Stimulated activated CD4-positive, alpha-beta T cell treated with anti-CD3 and anti-CD28 coated beads, Interleukin-1b, Interleukin-23, amount 100 ng/mL, for 4 hours (primary cell): ENCODE measurements at places on chromosomes 1 and 21.

DNA sequence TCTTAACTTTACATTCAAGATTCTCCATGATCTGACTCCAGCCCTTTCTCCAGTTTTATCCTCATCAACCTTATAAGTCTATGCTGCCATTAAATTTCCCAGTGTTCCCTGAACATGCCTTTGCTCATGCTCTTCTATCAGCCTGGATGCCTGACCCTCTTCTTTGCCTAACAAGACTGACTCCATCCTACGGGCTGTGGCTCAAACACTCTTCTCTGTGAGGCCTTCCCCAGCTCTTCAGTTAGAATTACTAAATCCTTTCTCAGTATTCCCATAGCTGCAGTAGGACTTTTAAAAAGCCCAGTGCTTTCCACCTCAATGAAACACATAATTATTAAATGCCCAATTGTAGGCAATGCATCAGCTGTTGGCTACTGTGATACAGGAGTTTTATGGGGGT lies 76.5 kb upstream of the GNG12 start:
- DNase-seq = no peak

GRCh38 chr1:166379447-166379846 lies 212.6 kb upstream of the FAM78B start:
- no peak for DNase-seq

GRCh38 chr1:248860007-248860406 lies 1.1 kb upstream of the ZNF692 start:
- DNase-seq = no peak

DNA sequence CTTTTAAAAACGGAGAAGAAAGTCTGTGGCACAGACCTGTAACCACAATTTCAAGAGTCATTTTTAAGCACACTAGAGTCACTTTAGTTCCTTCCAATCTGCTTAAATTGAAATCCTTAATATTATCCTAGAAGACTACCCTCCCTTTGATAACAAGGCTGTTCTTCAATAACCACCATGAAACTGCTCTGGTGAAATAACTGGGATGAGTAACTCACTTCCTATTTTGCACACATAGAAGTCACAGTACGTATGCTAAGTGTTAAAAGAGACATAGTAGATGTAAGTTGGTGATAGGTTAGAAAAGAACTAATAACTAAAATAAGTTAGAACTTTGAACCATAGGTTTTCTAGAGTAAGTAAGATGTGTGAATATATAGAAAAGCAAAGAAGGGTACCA lies 107.8 kb downstream of the NME7 start:
- no peak for DNase-seq

DNA sequence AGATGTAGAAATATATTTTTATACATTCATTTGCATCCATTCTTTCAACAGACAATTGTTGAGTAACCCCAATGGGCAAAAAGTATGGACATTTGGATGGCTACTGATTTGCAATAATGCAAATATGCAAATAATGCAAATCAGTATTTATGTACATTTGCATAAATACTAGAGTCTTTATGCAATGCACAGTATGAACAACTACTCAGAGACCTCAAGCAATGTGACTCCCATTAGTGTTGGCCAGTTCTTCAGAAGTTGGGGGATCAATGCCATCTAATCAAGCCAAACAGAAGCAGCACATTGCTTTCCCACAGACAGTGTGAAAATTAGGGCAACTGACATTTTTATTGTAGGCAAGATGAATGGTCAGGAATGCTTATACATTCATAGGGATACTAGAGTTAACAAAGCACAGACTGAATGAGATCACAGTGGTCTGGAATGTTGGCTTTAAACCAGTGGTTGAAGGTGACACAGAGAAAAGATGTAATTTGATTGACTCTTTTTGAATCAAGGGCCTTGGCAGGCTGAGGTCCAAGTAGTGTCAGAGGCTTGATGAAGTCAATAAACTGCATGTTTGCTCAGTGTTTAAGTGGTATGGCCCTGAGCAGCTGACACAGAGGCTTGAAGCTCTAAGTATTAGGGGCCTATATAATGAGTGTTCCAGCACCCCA lies 256.6 kb downstream of the CTH start:
- no peak for DNase-seq

GRCh38 chr1:205766038-205766437 lies 9.2 kb downstream of the RAB29 start:
- no peak for DNase-seq

DNA sequence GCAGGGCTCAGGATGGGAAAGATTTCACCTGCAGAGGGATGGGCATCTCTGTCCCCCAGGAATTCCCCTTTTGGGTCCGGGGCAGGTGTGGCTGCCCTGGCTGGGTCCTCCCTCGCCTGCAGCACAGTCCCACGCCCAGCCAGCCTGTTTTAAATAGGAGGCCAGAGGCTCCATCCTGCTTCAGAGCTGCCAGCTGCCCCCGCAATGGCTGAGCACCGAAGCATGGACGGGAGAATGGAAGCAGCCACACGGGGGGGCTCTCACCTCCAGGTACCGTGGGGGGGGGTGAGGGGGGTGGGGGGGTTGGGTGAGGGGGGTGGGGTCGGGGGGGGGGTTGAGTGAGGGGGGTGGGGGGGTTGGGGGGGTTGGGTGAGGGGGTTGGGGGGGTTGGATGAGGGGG lies 3.6 kb downstream of the SCNN1D start:
- no peak for DNase-seq

DNA sequence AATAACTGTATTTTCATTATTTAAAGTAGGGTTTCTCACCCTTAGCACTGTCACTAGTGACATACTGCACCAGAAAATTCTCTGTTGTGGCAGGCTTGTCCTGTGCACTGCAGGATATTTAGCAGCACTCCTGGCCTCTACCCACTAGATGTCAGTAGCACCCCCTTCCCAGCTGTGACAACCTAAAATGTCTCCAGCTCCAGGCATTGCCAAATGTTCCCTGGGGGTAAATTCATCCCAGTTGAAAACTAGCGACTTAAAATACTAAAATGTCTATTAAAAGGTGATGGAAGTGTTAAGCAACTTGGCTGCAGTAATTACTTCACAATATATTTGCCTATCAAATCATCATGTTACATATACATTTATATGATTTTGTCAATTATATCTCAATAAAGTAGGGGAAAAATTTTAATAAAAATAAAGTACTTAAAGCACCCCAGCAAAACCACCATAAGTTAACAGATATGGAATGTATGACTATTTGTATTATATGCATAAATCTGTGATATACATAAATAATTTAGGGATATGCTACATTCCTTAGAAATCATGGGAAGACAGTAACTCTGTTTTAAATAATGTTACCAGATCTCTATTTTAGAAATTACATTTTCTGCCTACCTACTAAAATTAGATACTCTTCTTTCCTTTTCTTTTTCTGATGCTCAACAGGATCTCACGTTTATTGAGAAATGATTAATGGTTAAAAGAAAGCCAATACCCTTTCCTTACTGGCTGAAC lies 74.6 kb downstream of the ARID4B start:
- DNase-seq = peak; percentile 50

DNA sequence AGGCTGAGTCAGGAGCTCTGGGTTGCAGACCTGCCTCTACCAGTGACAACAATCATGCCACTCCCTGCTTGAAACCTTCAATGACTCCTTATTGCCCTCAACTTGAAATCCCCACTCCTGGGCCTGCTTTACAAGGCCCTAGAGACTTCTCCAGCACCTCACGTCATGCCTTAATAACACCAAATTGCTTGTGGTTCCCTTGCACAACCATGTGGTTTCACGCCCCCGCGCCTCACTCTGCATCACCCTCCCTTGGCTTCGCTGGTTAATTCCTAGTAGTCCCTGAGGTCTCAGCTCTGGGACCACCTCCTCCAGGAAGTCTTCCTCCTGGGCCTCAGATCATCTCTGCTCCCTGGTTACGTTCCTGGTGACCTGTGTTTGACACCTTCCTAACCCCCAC lies 33.0 kb downstream of the EPHA2 start:
- peak; percentile 5 for DNase-seq

GRCh38 chr1:185033686-185034085 lies 11.7 kb upstream of the RNF2 start:
- no peak for DNase-seq

GRCh38 chr1:87336623-87337067 lies 8.0 kb downstream of the LMO4 start:
- no peak for DNase-seq

DNA sequence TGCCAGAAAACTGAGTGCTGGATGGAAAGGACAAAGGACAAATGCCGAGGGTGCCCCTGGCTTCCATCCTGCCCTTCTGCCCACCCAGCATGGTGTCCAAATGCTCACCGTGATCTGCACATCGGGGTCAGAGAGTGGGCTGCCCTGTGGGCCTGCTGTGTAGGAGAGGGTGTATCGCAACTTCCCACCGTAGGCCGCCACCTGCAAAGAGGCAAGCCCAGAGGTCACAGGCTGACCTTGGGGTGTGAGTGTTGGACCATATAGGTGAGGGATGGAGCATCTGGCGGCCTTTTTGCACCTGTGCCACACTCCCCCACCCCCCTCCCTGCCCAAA lies 53.5 kb downstream of the LDLRAD2 start:
- DNase-seq = no peak

DNA sequence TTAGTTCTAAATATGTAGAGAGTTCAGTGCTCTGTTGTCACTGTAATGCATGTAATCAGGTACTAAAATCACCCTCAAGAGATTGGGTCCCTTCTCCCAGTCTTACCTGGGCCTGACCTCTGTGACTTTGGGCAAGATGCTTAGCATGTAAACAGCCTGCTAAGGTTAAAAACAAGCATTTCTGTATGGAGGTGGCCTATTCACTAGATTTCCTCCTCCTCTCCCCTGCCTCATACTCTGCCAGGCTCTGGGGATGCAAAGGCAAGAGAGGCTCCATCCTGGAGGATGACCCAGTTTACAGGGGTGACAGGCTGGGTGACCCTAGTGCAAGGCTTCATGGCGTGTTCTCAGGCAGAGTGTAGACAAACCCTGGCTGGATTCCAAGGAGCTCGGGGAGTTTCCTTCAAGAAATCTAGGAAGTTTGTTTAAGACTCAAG lies 28.8 kb downstream of the VANGL2 start:
- no peak for DNase-seq

GRCh38 chr21:33308586-33309490 lies 15.9 kb upstream of the IFNAR1 start:
- DNase-seq = no peak

GRCh38 chr21:41289431-41289830 lies 27.2 kb upstream of the FAM3B start:
- no peak for DNase-seq

DNA sequence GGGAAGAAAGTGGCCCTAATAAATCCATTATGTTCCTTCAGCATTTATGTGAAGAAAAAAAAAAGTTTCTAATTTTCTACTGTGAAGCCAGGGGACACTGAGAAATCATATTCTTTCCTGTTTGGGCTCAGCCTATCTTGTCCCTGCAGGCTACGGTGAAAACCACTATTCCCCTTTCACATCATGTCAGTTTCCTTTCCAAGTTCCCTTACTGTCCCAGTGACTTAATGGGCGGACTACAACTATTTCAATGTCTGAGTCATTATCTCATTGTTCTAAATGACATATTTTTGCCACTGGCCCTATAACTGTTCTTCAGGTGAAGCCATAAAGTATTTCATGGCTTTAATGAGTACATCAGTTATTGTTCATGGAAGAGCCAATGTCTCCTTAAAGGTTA lies 71.3 kb upstream of the BEND5 start:
- DNase-seq = no peak

- no peak for DNase-seq
These were observed 150.8 kb downstream of the VPS13D start for GRCh38 chr1:12380326-12381249.

GRCh38 chr1:85282424-85282823 lies 6.0 kb upstream of the BCL10 start:
- DNase-seq = no peak

DNA sequence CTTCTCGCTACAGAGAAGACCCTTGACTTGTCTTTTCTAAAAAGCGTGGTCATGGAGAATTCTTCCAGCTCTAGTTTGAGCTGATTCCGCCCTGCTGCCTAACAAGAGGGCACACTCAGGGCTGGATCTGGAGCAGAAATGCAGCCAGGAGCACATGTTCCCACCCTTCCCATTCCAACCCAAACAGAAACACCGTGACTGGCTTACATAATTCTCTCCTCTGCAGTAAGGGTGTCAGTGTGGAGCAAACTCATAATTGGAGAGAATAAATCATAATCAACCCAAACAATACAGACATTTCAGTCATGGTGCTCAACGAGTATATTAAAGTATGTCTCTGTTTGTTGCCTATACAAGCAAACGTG lies 34.5 kb downstream of the CTNNBIP1 start:
- DNase-seq = no peak
